ENCODE measurements at places on chromosomes 5 and 9.

DNA sequence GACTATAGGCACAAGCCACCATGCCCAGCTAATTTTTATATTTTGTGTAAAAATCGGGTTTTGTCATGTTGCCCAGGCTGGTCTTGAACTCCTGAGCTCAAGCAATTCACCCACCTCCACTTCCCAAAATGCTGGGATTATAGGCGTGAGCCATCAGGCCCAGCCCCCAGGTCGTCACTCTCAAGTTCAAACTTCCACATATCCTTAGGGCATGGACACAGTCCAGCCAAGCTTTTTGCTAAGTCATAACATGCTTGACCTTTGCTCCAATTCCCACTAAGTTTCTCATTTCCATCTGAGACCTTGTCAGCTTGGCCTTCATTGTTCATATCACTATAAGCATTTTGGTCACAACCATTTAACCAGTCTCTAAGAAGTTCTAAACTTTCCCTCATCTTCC lies 43.9 kb upstream of the ARAP3 start:
- no peak for DNase-seq

DNA sequence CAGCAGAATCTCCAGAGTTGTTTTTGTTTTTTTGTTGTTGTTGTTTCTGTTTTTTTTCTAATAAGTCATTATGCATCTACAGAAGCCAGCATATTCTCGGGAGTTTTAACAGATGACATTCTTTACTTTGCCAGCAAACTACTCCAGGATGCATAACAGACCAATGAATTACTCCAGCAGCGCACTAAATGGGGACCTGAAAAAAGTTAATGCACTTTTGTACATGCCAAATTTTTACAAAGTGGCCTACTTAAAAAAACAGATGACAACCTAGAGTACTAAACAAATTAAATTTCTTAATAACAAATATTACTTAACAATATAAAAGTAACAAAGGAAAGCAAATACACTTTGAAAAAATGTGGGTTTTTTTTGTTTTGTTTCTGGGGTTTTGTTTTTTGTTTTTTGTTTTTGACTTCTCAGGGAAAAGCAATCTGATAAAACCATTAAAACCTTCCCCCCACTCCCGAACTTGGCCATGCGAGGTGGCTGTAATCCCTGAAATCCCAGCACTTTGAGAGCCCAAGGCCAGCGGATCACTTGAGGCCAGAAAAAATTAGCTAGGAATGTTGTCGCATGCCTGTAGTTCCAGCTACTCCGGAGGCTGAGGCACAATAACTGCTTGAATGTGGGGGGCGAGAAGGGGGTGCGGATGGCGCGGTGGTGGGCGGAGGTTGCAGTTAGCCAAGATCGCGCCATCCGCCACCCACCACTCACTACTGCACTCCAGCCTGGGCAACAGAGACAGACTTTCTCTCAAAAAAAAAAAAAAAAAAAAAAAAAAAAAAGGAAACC lies 352.4 kb downstream of the CETN3 start:
- DNase-seq, result no peak

DNA sequence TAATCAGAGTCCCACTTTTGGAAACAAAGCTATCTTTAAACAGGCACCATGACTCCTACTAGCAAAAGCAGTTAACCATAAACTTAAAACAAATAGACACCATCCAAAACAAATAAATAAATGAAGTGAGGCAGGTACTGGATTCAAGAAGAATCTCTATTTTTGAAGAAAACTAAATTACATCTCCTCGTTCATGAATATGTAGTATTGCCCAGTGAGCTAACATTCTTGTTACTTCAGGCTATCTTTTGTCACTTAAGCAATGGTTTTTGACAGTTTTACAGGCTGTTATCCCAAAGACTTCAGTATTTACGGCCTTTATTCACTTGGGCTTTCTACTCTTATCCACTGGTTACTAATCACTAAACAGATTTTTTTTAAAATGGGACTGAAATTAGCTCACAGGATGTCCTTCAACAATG lies 242.5 kb downstream of the MLLT3 start:
- no peak for DNase-seq

DNA sequence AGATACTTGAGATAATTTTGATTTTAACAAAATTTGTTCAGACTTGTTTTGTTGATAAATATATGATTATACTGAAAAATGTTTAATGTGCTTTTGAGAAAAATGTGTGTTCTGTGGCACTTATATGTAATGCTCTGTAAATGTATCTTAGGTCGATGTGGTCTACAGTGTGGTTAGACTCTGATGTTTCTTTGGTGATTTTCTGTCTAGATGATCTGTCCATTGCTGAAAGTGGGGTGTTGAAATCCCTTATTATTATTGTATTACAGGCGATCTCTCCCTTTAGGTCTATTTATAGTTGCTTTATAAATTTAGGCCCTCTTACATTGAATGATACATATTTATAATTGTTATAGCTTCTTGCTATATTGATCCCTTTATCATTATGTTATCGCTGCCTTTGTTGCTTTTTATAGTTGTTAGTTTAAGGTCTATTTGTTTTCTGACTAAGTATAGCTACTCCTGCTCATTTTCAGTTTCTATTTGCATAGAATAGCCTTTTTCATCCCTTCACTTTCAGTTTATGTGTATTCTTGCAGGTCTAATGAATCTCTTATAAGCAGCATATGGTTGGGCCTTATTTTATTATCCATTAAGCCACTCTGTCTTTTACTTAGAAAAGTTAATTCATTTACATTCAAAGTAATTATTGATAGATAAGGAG lies 124.3 kb downstream of the MRPS30 start:
- no peak for DNase-seq

DNA sequence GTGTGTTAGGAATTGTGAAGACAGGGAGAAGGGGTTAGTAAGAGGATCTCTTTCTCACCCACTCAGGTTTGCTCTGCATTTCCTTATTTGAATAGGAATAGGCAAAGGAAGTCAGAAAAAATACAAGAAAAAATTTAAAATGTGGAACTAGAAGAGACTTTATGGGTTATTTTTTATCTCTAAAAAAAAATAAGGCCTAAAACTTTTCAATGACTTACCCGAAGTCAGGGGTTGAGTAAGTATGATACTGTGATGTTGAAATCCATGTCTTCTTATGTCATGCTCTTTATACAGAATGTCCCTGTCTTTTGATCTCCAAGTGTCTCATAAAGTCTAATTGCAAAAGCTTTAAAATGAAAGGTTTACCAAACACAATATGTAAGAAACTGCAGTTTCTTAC lies 148.3 kb upstream of the PIK3R1 start:
- no peak for DNase-seq

DNA sequence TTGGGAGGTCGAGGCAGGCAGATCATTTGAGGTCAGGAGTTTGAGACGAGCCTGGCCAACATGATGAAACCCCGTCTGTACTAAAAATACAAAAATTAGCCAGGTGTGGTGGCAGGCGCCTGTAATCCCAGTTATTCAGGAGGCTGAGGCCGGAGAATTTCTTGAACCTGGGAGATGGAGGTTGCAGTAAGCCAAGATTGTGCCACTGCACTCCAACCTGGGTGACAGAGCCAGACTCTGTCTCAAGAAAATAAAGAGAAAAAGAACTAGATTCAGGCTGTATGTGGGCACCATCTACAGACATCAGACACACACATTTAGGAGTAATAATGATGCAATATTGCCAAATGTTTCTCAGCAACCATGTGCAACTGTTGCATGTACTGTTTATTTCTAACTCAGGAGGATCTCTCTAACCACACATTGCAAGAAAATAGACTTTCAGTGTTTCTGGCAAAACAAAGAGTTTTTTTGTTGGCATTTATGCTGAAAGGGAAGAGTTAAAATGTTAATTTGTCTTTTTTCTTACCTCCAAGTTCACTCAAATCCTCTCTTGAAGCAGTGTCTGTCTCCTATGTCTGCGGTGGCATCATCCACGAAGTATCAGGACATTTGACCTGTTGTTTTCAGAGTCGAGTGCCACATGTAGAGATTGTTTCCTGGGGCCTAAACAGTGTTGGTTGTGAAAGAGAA lies 5.1 kb upstream of the ORM1 start:
- no peak for DNase-seq

DNA sequence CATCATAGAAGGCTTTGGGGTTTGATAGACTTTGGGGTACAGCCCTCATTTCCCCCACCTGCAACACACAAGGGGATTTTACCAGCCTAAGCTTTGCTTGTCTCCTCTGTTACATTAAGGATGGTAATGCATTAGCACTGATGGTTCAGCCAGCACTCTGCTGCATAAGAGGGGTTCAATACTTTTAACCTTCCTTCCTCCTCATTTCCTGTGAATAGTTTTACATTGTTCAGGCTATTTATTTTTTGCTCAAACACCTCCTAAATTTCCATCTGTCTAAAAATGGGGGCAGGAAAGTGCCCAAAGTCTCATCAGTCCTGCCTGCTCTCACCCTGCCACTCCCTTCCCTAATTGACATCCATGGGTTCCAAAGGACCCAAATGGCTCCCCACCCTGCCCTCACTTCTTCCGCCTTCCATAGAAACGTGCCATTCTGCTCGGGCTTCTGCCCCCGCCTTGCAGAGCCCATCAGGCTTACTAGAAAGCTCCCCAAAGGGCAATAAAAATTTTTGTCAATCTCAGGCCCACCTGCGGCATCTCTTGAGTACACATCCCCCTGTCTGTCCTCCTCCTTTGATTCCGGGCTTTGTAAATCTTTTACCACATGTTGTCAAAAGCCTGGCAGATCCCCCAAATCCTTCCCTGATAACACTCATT lies 239.5 kb upstream of the SLC24A2 start:
- DNase-seq, result no peak

DNA sequence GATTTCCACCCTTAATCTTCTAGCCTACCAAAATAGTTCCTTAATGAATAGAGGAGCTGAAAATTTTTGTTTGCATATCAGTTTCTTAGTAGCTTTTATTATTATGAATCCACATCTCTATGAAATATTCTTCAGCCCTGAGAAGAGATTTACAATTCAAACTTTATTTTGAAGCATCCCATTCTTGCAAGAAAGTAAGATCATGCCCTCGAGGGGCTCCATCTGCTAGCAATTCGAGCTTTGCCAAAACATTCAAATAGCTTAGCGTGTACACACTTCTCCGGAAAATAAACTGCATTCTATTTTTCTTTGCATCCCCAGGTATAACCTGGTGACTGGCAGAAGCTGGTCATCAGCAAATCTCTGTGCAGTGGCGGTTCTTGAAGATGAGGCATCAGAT lies 370.7 kb downstream of the MTRR start:
- no peak for DNase-seq

DNA sequence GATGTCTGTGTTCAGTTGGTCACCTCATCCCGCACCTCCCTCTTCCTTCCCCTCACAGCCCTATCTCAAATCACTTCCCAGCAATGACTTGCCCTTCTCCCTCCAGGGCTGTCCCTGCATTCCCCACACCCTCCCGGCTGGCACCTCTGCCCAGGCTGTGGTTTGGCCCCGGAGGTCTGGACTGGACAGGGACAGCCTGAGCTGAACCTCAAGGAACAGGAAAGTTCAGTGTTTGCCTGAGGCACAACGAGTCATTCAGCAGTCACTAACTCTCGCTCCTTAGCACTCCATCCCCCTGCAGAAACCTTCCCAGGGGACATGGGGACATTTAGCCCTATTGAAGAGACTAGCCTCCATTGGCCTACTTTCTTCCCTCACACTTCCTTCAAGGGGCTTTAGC lies 58.3 kb upstream of the MAP3K1 start:
- no peak for DNase-seq

DNA sequence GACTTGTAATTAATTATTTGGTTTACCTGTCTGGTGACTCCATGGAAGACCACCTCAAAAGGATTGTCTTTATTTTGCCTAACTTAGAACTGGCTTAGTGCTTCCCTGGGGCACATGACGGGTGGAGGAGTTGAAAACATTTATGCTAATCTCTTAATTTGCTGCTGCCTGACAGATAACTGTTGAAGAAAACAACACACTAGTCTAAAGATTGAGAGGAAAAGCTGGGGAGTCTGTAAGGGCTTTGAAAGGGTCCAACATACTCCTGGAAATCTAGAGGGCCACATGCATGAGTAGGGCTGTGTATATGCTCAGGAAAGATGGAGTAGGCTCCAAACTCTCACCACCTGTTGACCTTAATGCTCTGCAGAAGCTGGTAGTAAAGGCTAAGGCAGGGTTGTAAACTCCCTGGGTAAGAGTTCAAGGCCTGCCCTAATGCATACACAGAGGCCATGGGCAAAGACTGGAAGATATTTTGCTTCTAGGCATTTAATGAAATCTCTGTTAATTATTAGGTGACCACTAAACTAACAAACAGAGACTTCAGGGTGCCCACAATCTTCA lies 40.7 kb downstream of the NR3C1 start:
- no peak for DNase-seq

GRCh38 chr9:133873461-133873891 lies 118.6 kb downstream of the VAV2 start:
- no peak for DNase-seq

- no peak for DNase-seq
Observed at GRCh38 chr9:6029604-6030274, 14.3 kb upstream of the RANBP6 start.

DNA sequence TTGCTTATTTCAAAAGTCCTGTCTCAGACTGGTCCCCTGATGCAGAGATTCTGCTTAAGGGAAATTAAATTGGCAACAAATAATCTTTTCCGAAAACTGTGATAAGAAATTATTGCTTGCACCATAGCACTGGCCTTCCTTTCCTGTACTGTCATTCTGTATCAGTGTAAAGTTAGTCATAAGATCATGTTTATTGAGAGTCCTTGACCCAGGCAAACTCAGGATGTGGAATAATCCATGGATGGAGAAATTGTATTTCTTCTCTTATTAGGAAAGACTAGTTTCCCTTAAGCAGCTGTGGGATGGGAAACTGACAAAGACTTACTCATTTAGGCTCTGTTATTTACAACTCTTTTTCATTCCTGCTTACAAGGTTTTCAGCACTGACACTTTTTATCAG lies 83.0 kb upstream of the RANBP6 start:
- DNase-seq, result no peak

- DNase-seq, result no peak
Observed at GRCh38 chr5:144465441-144465840, 294.8 kb downstream of the KCTD16 start.

DNA sequence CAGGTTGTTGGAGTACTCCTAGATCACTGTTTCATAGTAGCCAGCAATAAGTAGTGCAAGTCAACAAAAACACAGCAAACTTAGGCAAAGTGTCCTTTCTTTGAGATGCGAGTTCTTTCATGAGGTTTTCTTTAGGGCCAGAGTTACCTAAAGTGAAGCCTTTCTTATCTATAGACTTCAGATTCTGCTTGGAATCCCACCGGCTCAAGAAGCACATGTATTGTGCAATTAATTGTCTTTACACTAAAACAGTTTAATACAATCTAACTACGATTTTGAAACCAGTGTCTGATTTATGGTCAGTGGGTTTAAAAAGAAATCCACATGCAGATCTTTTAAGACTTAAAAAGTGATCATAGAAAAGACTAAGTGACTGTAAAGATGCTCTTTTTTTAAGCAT lies 3.6 kb downstream of the PURA start:
- no peak for DNase-seq

- DNase-seq, result no peak
Observed at GRCh38 chr9:36456480-36457065, 56.5 kb upstream of the RNF38 start.

DNA sequence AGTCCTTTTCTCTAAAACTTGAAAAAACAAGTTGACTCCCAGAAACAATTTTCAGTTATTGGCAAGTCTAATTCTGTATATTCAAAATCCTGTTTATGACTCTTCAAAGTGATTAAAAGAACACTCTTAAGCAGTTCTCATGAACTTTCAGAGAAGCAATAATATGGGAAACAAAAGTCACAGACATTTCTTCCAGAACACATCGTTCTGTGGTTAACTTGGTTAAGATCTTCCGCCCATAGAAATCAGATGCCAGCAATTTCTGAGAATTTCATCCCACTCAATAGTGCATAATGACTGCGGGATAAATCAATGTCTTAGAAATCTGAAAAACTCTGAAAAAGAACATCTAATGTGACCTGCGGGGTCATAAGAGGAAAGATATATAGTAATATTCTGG lies 300.5 kb downstream of the COX7C start:
- DNase-seq, result no peak

Data from CD4-positive, alpha-beta T cell treated with Interleukin-6 for 4 hours (primary cell).